ENCODE measurements at places on chromosomes 6 and 20. TPM values are rescaled to one million over a fixed set of nuclear protein-coding genes. Genes with fewer than 3 reads are reported as not detected.

DNA sequence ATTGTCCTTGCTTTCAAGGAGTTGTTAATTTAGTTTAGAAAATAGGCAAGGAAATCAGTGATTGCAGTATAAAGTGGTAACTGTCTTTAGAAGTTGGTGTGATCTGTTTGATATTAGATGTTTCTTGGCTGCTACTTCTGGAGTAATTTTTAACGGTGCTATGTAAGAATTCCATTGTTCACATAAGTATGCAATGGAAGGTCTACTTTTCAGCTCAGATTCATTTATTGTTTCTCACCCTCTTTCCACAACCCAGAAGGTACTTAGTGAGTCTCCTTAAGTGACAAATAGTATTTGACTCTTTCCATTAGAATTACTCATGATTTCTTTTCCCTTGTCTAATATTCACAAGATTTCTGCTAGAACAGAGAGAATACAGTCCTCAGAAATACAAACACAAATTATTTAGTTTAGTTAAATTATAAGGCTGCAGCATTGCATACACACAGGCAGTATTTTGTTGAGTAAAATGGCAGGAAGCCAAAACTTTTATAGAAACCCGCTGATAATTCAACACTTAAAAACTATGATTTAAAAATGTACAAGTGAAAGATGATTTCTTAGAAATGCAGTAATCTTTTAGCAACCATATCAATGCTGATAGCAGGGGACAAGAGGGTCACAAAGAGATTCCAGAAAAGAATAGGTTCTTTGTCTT, 554.3 kb downstream of the CD109 start:
- DNase-seq = no peak

DNA sequence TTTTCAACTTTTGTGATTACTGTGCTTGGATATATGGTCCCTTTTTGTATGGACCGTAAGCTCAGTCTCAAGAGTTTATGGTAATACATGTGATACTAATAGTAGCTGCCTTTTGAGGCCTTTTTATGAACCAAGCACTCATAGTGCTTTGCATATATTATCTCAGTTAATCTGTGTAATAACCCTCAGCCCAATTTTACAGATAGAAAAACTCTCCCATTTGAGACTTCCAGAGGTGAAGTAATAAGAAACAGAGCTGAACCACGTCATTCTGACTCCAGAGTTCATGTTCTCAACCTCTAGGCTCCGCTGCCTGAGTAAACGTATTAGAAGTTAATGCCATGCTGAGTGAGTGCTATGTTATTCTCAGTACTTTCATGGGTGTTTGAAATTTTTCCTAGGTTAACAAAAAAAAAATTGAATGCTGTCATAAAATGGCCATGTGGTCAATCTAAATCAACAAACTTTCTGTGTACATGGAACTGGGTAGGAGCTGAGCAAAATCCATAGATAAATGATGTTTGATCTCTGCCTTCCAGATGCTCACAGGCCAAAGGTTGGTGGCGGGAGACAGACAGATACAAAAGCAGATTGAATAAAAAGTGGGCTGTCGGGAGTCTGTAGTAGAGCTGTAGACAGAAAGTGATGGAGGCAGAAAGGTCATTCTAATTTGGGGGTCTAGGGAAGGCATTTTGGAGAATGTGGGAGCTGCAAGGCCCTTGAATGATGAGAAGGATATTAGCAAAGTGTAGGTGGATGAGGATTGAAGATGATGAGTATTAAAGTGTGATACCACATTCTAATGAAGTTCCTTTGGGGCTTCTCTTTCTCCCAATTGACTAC, 22.6 kb upstream of the ELOVL2 start:
- DNase-seq = no peak

DNA sequence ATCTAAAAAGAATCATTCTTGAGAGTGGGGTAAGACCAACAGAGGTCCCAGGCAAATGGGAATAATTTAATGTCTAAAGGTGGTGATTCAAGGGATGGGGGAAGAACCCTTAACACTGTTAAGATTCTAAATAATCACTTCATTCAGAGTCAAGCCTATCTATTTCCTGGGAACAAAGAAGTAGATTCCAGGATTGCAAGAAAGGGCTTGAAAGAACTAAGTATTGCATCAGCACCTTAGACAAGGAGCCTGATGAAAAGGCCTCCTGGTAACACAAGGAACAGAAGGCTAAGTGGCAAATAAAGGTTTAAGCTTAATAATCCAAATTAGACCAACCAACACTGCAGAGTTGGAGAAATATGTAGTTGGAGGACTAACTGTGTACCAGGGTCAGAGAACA, 620.7 kb upstream of the BTBD3 start:
- DNase-seq = peak; percentile 62

- no peak for DNase-seq
Measured at GRCh38 chr6:25576919-25577318, 75.1 kb upstream of the SCGN start.

- DNase-seq = no peak
Measured at GRCh38 chr6:111441678-111442243, 41.3 kb downstream of the REV3L start.

NFKBIL1 gene
- total RNA-seq = 24.2 TPM

PAK5 gene
- 1.3 TPM for total RNA-seq

KHDC1 gene
- total RNA-seq = 1.2 TPM

ZSCAN23 gene
- 3.6 TPM for total RNA-seq
